ENCODE measurements at places on chromosomes 2 and 18. TPM values are rescaled to one million over a fixed set of nuclear protein-coding genes. Genes with fewer than 3 reads are reported as not detected.

DNA sequence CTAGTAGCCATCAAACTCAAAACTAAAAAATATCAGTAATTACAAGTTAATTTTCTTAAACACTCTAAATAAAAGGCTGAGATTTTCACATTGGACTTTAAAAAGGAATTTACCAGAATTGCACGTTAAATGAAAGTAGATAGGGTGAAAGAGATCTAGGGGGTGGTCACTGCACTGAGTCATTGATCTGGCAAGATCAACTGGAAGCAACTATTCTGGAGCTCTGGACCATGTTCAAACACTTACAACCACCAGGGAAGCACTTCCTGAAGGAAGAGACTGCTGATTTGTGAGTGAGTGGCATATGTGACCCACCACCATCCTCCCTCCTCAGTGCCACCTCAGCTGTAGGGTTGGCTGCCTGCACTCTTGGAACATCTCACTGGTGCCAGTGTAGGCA is 111.8 kb downstream of the UGGT1 start:
- no peak for DNase-seq

GRCh38 chr2:233436691-233437438 is 82.6 kb downstream of the DGKD start:
- no peak for DNase-seq

- DNase-seq = no peak
Observed at GRCh38 chr18:44518666-44519065, 162.0 kb upstream of the SETBP1 start.

DNA sequence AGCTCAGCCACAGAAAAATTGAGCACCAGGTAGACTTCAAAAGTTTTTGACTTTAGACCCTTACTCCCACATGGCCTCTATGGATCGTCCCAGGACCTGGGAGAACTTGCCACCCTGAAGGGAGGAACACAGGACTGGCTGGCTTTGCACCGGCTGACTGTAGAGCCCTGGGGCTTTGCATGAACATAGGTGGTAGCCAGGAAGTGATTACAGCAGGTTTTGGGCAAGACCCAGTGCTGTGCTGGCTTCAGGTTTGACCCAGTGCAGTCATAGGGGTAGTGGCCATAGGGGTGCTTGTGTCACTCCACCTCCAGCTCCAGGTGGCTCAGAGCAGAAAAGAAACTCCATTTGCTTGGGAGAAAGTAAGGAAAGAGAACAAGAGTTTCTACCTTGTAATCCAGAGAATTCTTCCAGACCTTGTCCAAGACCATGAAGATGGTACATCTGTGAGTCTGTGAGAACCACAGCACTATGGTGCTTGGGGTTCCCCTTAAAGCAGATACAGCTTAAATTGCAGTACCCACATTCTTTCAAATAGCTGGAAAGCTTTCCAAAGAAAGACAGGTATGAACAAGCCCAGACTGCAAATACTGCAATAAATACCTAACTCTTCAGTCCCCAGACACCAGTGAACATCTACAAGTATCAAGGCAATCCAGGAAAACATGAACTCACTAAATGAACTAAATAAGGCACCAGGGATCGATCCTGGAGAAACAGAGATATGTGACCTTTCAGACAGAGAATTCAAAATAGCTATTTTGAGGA is 13.0 kb upstream of the SESTD1 start:
- no peak for DNase-seq

DNA sequence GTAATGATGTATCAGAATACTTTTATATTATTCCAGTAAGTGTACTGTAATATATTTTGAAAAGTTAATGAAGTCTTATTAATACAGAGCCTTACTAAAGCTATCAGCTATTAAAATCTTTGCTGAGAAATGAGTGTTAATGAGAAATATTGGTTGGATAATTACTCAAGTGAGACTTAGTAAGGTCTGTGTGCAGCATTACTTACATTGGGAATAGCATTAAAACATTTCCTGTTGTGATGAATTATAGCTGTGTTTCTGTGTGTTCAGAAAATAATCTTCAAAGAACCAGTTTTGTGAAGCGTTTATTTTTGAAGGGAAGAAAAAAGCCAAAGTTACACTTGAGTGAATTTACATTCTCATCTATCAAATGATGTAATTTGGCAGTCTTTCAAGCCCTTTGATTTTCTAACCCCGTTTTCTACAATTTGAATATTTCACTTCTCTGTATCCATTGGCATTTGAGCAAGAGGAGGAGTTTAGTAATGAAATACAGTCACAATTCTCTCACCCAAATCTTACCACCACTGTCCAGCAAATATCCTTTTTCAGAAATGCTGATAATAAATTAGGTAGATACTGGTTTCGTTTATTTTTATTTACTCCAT is 123.5 kb upstream of the BOD1L2 start:
- no peak for DNase-seq

- DNase-seq = no peak
Observed at GRCh38 chr2:37800176-37800858, 124.8 kb upstream of the RMDN2 start.

DNA sequence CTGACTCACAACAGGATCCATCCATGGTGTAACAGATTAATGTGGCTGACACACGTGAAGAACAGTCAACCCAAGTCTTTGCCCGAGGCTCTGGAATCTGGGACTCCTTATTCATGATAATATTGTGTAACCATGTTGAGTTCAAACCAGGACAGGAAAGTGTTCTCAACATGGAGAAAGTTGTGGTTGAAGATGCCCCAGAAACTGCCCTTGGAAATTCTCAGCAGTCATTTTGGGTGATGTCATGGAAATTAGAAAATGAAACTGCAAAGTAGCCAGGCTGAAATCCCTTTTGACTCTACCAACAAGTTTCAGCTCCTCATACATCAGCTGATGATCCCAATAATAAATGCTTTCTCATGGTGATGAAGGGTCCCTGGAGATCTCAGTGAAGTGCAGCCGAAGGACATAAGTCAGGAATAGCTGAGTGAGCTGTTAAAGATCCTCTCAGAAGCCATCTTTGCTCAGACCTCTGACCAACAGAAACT is 307.7 kb downstream of the TNS1 start:
- no peak for DNase-seq

DNA sequence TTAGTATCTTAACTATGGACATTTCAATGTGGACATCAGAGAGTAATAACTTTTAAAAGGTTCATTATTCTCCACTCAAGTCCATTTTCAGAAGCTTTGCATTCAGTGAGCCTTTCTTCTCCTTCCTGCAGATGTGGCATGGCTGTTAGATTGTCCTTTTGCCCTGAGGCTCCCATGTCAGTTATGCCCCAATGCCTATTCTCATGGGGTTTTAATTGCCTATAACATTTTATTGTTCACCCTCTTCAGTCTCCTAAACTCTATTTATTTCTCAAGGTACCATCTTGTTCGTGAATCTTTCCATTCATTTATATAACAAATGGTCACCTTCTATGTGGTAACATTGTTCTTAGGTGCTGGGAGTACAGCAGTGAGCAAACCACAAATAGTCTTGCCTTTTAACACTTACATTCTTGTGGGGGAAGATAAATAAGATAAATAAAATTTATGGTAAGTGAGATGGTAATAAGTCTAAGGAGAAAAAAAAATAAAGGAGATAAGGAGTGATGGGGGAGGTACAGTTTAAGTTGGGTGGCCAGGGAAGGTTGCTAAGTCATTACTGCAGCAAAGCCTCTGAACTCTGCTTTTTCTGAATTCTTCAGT is 277.9 kb upstream of the SIX3 start:
- no peak for DNase-seq

DNA sequence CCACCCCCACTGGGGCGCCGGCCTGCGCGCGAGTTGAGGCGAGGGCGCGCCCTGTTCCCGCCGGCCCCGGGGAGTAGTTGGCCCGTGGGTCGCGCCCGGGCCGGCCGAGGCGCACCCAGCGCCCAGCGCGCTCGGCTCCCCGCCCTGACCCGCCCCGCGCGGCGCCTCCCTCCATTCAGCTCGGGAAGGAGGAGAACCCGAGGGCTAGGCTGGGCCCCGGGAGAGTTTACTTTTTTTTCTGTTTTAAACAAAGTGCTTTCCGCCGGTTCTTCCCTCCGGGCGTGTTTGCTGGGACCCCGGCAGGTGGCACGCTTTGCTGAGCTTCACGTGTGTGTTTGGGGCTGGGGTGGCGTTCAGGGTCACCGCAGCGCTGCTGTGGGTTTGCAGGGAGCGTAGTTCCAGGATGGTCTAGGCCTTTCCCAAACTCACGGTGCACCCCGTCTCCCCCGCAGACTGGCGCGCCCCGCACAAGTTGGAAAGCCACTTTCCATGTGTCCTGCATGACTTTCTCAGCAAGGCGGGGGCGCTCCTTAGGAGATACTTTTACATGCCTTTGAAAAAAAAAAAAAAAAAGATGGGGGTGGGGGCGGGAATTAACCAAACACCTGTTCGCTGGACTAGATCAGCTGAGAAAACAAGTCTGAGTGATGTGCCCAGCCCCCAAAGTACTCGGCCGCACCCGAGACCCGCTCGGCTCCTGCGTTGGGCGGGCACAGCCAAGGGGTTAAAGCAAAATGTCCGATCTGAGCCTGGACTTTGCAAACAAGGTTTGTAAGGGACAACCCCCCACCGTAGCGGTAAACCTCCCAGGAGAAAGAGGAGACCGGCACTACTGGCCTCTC is 825 bp downstream of the ITGA6 start:
- DNase-seq = peak; percentile 30

DNA sequence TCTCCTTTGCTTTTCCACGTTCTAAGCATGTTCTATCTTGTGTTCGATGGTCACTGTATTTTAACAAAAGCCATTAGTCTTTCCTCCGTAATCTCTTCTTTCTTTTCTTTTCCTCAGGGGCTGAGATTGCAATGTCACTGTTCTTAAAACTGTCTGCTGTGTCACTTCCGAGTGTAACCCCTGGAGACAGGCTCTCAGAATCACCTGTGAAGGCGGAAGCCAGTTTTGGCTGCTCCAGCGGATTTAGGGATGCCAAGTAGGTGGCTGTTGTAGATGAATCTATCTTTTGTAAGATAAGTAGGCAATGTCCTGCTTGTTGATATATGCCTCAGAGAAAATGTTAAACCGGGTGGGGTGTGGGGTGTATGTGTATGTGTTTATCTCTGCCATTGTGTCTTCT is 94.7 kb upstream of the L3MBTL4 start:
- no peak for DNase-seq

DNA sequence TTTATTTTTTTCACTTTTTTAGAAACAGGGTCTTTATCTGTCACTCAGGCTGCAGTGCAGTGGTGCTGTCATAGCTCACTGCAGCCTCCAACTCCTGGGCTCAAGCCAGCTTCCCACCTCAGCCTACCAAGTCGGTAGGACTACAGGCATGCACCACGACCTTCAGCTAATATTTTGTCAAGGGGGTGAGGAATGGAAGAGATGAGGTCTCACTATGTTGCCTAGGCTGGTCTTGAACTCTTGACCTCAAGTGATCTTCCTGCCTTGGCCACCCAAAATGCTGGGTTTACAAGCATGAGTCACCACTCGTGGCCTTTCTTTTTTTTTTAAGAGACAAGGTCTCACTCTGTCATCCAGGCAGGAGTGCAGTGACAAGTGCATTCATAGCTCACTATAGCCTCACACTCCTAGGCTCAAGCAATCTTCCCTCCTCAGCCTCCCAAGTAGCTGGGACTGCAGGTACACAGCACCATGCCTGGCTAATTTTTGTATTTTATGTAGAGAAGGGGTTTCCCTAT is 13.4 kb downstream of the PPP1R7 start:
- no peak for DNase-seq

GRCh38 chr2:65416945-65417344 is 15.5 kb downstream of the SPRED2 start:
- DNase-seq = no peak

DNA sequence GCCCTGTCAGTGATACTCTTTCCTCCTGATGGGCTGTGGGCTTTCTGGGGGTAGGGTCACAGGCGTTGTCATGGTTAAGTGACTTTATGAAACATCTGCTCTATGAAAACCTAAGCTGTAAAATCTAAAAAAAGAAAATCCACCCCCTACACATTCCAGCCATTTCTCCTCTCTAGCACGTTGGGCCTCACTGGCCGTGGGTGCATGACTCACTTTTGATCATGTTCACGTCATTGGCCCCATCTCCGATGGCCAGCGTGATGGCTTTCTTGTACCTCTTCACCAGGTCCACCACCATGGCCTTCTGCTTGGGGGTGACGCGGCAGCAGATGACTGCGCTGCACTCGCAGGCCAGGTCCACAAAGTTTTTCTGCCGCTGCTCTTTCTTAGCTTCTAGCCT is 39.3 kb upstream of the NARS1 start:
- DNase-seq = no peak

DNA sequence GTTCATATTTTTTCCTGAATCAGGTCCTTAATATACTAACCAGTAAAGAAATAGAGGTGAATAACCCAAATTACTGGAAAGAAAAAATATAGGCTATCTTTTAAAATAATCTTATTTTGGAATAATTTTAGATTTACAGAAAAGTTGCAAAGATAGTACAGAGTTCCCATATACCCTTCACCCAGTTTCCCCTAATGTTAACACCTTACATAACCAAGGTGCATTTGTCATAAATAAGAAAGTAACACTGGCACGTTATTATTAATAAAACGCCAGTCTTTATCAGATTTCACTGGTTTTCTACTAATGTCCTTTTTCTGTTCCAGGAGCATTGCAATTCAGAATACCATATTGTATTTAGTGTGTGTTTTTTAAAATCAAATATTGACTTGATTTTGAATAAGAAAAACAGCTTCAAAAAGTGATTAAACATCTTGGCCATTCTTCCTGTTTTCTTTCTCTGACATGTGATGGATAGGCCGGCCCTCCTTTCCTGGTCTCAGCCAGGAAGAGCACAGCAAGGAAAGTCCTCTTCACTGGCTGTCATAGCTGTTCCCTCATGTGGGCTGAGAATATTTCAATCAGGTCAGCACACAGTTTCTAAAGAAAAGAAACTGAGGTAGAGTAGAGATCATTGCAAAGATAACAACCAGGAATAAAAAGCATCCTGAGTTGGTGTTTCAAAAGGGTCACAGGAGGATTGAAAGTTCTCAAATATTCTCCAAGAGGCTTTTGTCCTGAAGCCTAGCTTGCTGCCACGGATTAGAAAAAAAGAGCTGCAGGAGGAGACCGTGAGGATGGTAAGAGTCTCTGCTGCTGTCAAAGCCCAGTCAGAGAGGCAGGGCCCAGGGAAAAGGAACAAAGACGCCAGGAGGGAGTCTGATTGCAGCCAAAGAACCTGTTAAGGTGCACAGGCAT is 79.3 kb upstream of the ARL5A start:
- DNase-seq = no peak

- peak; percentile 51 for DNase-seq
Observed at GRCh38 chr18:63970809-63971205, 926 bp downstream of the SERPINB8 start.

GRCh38 chr2:161090411-161090810 is 69.8 kb upstream of the TANK start:
- no peak for DNase-seq

- DNase-seq = no peak
Observed at GRCh38 chr2:54396107-54396506, 60.0 kb upstream of the SPTBN1 start.

The BMP10 gene
- total RNA-seq = not detected

The EPHA4 gene
- total RNA-seq = 57.2 TPM

The SOWAHC gene
- 12.9 TPM for total RNA-seq

The CTAGE1 gene
- not detected for total RNA-seq

The MFSD2B gene
- total RNA-seq = 0.29 TPM

The PASK gene
- 24.4 TPM for total RNA-seq

The RAB6C gene
- total RNA-seq = 0.25 TPM

All from glutamatergic neuron (in vitro differentiated cells).